ENCODE measurements at places on chromosomes 2 and 18.

- DNase-seq, result no peak
Observed at GRCh38 chr2:237043866-237044265, 41.8 kb upstream of the COPS8 start.

- DNase-seq, result no peak
Observed at GRCh38 chr2:27308359-27308881, at the start of gene UCN. UCN (minus strand) TSS chr2:27308445; CDS start chr2:27307895, 550 bp downstream.

GRCh38 chr2:241460631-241461030, 47.8 kb downstream of the STK25 start:
- no peak for DNase-seq

DNA sequence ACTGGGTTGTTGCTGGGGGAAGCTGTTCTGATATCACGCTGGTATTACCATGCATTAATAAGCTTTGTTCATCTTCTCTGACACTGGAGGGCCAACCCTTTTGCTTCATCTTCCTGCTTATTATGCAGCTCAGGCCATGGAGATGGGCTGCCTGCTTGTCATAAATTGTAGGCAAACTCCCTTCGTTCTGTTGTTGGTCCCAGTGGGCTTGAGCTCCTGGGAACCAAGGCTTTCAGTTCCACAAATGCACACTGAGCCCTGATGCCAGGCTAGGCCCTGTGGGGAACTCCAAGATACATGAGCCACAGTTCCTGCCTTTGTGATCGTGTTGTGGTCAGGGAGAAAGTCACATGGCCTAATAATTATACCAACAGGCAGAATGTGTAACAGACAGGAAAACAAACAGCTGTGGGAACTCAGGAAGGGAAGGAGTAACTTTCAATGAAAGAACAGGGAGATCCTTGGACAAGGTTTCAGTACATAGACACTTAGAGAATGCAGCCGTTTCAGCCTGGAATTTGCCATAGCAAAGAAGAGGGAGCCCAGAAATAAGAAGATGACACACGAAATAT, 49.0 kb upstream of the BCL2L11 start:
- no peak for DNase-seq

DNA sequence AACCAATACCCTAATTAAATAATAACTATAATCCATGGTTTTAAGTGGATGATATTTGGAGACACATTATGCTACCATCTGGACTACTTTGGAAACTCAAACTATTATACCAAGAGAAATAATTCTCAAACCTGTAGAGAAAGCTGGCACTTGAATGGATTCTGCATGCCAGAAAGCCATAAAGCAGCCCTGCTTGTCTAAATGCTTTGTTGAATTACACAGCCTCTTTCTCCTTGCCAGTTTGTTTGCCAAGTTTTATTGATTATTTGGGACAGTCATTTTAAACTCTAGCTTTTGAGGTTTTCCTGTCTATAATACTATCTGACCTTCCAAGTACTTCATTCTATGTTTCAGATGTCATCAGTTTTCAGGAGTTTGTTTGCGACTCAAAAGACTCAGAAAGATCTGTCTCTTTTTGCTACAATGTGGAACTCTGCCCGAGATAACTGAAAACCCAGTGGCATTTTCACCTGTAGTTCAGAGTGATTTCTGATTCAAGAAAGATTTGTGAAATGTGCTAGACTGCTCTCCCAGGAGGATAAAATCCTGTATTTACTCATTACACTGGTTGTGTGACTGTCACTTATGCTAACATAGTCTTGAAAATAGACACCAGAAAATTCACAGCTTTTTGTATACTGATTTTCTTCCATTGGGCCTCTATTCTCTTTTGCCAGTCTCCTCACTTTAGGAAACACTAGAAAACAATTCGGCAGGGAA, 29.2 kb upstream of the MBOAT2 start:
- DNase-seq, result no peak

All from thymus (tissue), 14 donors.